Inflammatory macrophage (primary cell): ENCODE measurements at places on chromosomes 4 and X.

DNA sequence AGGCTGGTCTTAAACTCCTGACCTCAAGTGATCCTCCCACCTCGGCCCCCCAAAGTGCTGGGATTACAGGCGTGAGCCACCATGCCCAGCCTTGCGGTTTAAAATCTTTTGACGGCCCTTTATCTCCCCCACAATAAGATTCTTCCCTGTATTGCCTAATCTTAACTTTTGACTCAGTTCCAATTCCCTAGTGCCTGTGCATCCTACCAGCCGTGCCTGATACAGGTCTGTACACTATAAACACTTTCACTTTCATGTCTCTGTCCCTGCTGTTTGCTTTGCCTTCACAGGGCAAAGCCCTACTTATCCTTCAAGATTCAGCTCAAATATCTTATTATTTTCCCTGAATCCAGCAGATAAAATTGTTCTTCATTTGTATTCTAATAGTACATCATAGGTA, 74.6 kb downstream of the WDR44 start:
- no peak for DNase-seq

GRCh38 chrX:71475785-71476540, 56.9 kb upstream of the OGT start:
- DNase-seq = peak; percentile 45

DNA sequence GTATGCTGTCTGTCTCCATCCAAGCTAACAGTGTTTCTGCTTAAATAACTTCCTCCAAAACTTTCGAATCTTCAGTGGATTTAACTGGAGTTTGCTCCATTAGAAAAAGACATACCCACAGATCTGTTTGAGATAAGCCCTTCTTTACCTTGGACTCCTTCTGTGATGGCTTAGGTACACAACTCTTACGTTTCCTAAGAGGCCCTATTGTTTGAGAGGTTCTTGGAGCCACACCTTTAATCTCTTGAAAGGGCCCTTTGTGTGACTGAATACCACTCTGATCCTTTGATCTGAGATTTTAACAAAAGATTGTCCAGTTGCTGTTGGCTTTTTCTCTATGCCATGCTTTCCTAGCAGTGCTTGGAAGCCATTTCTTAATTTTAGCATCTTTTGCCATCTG, 92.5 kb downstream of the AKAP4 start:
- DNase-seq = no peak

- DNase-seq = no peak
Observed at GRCh38 chr4:173748353-173748752, 218.3 kb upstream of the HAND2 start.

DNA sequence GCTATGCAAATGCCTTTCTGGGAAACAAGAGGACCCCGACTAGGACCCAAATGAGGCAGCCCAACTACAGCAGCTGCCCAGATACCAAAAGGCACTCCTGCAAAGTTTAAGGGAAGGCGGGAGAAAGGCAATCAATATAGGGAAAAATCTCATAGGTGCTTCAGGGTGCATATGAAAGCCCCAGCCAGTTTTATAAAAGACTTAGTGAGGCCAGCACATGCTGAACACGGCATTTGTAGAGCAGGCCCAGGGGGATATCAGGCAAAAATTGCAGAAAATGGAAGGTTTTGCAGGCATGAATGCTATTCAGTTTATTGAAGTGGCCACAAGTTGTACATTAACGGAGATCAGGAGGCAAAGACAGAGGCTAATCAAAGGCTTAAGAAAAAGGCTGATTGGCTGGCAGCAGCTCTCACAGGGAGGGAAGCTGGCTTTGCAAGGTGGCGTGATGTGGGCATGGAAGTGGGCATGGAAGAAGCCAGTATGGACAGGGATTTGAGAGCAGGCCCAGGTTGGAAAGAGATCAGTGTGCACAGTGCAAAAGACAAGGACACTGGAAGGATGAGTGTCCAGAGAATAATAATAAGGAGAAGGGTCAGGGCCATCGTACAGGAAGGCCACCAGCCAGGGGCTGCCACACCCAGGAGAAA, 37.7 kb upstream of the UGT2B7 start:
- DNase-seq = no peak

- no peak for DNase-seq
Observed at GRCh38 chr4:83151651-83152050, 37.1 kb upstream of the PLAC8 start.

DNA sequence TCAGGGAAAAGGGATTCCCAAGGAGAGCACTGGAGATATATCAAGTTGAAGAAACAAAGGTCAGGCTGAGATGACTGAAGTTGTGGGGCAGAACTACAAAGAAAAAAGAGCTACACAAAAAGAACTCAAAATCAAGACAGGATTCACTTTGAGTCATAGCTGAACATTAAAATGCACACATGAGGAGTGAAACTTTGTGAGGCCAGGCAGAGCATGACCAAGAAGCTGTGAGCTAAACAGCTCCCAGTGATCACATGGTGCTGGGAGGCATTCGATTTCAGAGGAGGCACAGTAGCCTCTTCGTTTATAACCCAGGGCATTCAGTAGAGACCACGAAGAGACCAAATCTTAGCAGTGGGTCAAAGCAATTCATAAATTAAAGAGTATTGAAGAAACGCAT, 145.3 kb downstream of the ATRX start:
- DNase-seq = no peak

DNA sequence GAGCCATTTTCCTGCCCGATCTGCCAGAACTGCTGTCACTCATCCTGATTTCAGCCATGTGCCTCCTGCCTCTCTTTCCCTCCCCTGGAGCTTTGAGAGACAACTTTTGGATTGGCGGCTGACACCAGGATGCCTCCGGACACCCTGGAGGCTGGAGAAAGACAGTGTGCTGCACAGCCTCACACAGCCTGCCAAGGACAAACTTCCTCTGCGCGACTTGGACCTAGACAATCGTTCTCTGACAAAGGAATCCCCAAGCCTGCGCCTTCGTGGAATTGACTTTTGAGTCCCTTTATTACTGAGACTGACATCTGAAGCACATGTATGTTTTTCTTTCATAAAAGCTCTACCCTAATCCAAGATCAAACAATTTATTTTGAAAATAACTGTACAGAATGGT, 10.8 kb upstream of the LDB2 start:
- no peak for DNase-seq

DNA sequence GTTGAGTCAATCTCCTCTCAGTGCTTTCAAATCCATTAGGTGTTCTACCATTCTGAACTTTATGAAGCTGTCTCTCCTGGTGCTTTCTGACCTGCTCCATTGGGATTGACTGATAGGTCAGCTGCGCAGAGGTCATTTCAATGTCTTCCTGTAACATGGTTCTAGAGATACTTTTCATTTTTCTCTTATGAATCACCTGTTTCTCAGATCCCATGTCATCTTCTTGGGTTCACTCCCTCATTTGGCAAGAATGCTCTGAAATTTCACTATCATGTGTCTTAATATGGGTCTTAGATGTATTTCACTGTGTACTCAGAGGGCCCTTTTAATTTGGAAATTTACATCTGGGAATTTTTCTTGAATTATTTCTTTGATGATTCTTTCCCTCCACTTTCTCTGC, 13.8 kb upstream of the PGM2 start:
- no peak for DNase-seq

DNA sequence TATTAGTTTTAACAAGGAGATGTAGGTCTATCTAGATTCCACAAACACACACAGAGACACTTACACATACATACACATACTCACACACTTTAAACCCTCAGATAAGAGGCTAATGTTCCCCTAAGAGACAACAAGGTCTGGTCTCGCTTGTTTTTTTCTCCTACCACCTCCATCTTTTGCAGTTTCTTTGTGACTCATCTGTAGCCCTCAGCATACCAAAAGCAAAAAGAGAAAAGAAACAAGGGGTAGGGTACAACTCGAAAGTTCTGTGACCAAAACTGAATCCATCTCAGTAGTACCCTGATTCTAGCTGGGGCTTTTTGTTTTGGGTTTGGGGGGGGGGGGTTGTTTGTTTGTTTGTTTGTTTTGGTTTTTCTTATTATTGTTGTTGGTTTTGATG, 12.2 kb upstream of the EXOSC9 start:
- DNase-seq = no peak

- peak; percentile 51 for DNase-seq
Observed at GRCh38 chrX:19057856-19058255, 64.4 kb downstream of the ADGRG2 start.

DNA sequence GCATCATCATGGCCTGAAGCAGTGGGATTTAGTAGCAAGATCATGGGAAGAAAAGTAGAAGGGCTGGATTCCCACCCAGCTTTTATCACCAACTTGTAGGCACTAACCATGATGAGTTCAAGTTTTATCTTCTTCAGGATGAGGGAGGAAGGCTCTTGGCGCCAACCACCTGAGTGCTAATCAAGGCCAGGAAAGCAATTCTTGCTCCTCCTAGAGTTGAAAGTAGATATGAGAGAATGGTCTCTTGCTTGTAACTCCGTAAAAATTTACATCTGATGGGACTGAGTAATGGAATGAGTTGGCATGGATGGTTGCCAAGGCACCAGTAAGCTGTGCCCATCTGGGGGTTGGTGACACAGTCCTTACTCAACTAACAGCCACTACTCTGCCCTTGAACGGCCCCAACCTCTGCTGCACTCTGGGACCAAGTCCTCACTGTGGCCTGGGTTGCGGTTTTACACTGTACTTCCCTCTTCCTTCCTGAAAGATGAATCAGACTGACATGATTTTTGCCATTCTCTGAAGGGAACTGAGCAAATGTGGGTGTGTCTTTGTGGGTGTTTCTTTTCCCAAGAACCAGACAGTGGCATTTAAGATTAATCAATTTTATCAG, 39.4 kb upstream of the NDP start:
- DNase-seq = peak; percentile 86

GRCh38 chr4:6987588-6987961, 55.6 kb upstream of the TADA2B start:
- DNase-seq = no peak

- no peak for DNase-seq
Observed at GRCh38 chr4:34269613-34270012, 1974.7 kb downstream of the ARAP2 start.

DNA sequence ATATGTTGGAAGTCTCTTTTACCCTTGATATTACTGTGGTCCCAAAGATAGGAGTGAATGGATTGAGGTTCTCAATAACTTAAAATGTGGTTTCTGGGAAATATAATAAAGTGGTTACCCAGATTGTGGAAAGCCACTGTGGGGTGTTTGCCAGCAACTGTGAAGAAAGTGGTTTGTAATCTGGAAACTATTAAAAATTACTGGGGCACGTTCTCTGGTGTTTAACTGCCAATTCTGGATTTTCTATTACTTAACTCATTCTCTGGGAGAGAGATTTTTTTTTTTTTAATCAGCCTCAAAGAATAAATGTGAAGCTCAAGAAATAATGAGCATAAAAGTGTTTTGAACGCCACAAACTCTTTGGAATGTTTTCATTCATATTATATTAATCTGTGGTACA, 4.9 kb upstream of the CXCL6 start:
- DNase-seq = no peak

- no peak for DNase-seq
Observed at GRCh38 chr4:150569998-150570535, 11.9 kb upstream of the MAB21L2 start.

- no peak for DNase-seq
Observed at GRCh38 chr4:8556341-8557150, 23.6 kb upstream of the GPR78 start.

DNA sequence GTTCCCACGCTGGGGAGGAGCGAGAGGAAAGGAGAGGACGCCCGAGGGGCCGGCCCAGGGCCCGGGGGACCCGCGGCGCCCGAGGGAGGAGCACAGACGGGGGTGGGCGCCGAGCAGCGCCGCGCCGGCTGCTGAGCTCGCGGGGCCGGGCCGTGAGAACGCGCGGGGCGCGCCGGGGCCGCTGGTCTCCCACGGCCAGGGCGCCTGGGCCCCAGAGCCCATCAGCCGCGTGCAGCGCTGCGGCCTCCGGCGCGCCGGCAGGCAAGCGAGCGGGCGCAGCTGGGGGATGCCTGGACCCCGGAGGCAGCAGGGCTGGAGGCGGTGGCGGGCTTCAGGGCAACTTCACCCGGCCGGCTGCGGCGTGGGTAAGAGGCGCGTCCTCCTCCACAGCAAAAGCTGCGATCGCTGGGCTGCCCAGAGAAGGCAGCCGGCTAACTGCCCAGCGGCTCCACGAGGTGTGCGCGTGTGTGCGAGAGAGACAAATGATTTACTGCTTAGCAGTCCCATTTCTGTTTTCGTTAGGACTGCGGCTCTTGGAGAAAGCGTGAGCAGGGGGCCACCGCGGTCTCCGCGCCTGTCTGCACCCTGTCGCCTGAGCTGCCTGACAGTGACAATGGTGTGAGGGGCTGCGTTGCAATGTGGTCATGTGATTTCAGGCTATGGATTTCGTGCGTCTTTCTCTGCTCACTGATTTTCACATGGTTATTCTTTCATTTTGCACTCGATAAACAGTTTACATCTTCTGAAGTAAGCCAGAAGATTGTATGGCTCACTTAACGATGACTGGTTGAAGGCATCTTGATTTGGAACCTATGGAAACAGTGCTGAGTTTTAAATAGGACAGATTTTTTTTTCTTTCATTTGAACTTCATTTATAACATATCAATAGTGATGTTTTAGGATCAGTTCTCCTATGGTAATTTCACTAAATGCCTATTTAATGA, 1.2 kb downstream of the GUCY1A1 start:
- DNase-seq = peak; percentile 43

- no peak for DNase-seq
Observed at GRCh38 chr4:163833669-163834068, 339.2 kb downstream of the TMA16 start.

DNA sequence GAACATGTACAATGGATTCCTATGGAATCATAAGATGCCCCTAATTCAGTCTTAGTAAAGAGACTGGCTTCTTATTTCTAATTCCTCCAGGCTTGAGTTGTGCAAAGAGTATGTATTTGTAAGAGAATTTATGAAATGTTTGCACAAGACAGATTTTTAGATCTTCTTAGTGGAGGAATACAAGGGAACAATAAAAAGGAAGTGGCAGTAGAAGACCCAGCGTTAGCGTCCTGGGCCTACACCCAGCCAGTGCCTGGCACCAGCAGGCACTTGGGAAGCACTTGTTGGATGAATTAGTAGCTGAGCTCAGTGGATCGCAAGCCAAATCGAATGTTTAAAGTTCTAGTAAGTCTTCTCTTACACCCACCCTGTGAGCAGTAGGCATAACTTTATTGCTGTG, 157.4 kb downstream of the PTTG2 start:
- DNase-seq = peak; percentile 57

GRCh38 chr4:70533211-70533610, 14.8 kb downstream of the AMTN start:
- DNase-seq = no peak
